ENCODE measurements at places on chromosomes 12 and 14. TPM values are rescaled to one million over a fixed set of nuclear protein-coding genes. Genes with fewer than 3 reads are reported as not detected.

The BBOF1 gene
- total RNA-seq: 2.1 TPM

The MGP gene
- total RNA-seq: 292 TPM

The TAS2R31 gene
- total RNA-seq: 8.9 TPM

The PPP4R4 gene
- 0.52 TPM for total RNA-seq

The GLT1D1 gene
- 0.52 TPM for total RNA-seq

The PSMB5 gene
- 183 TPM for total RNA-seq

The NRIP2 gene
- total RNA-seq: 1.0 TPM

The KCTD10 gene
- total RNA-seq: 24.0 TPM

The PTCSC3 gene
- not detected for total RNA-seq

The KRT77 gene
- total RNA-seq: not detected

The PGF gene
- 8.9 TPM for total RNA-seq

The KRT82 gene
- total RNA-seq: not detected

The SPSB2 gene
- total RNA-seq: 3.1 TPM
